ENCODE measurements at places on chromosomes 6 and 20.

DNA sequence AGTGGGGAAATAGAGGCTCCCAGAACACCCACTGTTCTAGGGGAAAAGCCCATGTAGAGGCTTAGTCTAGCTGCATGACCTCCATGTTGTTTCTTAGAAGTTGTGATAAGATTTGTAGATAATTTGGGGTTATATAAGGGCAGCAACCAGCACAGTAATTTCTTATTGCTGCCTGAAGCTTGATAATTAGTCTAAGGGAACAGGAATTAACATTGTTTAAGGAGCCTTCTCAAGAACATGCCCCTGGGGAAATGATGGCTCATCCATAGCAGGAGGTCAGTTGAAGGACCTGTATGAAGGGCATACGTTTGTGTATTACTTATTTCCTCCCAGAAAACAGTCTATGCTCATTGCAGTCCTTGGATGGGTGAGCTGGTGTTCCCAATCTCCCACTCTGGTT, 170.7 kb upstream of the SCGN start:
- no peak for DNase-seq

DNA sequence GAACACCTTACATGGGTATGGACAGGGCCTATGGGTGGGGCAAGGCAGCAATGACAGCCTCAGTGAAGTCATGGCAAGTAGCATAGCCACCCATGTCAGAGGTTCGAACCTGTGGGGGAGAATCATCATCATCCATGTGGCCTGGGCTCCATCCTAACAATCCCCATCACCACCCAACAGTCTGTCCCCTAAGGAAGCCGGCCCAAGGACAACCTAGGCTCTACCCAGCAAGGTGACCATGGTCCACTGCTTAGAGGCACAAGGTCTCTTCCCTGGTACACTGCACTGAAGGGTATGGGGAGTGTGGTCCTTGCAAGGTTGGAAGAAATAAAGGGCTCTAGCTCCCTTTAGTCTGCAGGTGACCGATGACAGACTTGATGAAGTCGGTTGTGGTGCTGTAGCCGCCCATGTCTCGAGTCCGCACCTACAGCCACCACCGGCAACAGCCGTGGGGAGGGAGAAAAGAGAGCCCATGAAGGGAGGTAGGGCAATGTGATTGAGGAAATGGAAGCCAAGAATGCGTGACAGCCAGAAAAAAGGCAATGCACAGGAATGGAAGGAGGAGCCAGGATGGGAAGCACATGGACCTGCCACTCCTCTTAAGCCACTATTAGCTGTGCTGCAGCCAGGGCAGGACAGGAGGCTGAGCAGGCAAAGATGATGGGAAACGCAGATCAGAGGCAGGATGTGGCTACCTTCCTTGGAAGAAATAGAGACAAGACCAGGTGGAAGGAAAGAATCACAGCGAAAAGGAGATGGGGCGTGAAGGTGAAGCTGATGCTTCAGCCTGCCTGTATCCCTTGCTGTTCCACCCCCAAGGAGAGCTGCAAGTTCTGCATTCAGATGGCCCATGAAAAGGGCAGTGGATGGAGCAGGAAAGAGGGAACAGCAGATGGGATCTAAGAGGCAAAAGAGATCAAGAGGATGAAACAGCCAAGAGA, 5.3 kb downstream of the IDH3B start:
- DNase-seq = no peak

GRCh38 chr6:3618642-3619041, 132.9 kb downstream of the PXDC1 start:
- DNase-seq = no peak

DNA sequence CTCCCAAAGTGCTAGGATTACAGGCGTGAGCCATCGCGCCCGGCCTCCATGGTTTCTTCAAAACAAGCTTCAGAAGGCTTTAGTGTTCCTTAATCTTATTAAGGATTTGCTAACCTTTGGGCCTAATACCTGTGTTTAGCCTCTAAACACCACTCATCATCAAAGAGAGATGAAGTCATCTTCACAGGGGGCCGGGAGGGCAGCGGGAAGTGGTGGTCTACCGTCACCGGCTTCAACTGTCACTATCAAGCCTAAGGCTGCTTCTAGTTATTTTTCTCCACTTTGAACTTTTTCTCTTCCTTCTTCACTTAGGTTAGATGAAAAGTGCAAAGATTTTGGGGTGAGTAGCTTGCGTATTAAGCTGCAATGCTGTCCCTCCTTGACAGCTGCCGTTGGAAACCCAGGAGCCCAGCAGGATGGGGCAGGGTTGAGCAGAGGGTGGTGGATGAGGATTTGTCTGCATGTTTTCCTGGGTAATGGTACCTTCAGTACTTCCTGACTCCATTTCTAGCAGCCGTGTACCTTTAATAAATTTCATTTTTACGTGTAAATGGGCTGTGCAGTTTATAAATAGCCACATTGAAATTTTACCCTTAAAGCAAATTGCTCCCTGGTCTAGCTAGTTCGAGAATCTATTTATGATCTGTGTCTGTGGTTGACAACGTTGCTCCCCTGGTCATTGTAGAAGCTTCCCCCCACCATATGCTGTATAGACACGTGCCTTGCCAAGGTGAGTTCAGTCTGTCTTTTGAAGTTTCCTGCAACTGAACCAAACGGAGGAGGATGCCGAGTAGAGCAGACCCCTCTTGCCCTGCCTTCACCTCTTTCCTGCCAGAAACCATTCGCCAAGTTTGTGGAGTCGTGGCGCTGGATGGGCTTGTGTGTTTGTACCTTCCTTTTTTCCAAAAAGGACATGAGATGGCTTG, 64.8 kb downstream of the SYNJ2 start:
- DNase-seq = no peak

DNA sequence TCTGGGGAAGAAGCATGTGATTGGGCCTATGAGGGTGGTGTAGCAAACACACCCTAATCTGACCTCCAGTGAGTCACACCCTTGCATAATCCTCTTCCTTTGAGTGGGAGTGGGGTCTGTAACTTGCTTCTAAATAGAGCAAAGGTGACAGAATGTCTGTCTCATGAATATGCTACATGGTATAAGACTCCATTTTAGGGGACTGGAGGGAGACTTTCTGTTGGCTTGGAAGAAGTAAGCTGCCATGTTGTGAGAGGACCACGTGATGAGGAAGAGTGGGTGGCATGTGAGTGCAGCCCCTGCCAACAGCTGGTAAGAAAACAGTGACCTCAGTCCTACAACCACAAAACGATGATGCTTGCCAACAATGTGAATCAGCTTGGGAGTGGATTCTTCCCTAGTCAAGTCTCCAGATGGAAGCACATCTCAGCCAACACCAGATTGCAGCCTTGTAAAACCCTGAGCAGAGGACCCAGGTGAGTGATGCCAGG, 3.7 kb downstream of the AK9 start:
- no peak for DNase-seq

- DNase-seq = no peak
Measured at GRCh38 chr20:35252037-35252461, 25.6 kb downstream of the MMP24 start.

All from NCI-H1417 treated with DMSO at 0.1 percent for 48 hours (cell line).